ENCODE measurements at places on chromosomes 3 and 15.

GRCh38 chr15:44314512-44314911 is 26.0 kb downstream of the GOLM2 start:
- no peak for DNase-seq

GRCh38 chr3:36381311-36381956 is 1.1 kb downstream of the STAC start:
- no peak for DNase-seq

- DNase-seq, result no peak
Measured at GRCh38 chr3:50617911-50618481, 1.0 kb downstream of the MAPKAPK3 start.

DNA sequence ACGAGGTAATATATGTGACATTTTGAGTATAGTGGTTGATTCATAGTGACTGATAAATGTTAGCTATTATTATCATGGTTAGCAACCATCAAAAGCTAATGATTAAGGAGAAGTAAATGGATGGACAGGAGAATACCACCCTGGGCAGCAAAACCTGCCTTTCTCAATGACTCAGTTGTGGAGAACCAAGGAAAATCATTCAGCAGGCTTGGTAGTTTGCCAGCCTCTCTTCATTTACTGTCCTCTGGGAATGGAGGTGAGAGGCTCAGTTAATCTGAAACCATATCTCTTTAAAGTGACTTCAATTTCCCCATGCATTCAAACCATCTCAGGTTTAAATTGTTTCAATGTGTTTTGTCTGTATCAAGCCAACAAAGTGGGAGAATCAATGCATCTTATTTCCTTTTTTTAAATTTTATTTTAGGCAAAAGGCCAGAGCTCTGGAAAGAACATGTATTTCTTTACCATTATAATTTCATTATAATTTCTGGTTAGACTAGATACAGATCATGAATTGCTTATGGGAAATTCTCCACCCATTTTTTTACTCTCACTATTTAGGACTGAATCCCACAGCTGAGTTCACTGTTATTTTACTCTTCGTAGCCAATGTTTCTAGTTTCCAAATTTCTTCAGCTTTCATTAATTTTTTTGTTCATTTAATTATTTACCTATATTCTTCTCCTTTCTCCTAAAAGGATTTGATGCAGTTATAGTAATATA is 2.7 kb downstream of the TM4SF18 start:
- DNase-seq, result no peak

DNA sequence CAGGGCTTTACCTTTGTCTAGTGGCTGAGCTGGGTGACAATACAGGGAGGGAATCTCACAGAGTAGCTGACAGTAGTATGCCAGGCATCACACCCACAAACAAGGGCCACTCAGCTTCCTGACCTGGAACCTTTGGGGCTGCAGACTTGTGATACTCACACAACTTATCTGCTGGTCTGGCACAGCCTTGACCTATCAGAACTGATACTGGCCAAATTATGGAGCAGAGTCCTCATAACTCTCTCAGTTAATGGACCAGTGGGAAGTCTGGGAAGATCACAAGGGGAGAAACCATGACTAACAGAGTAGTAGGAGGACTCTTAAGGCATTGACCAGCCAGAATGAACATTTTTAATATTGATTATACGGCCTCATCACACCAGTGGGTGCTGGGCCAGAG is 19.4 kb downstream of the MRPL46 start:
- DNase-seq, result no peak

GRCh38 chr15:42591238-42591934 is 16.0 kb downstream of the STARD9 start:
- no peak for DNase-seq

DNA sequence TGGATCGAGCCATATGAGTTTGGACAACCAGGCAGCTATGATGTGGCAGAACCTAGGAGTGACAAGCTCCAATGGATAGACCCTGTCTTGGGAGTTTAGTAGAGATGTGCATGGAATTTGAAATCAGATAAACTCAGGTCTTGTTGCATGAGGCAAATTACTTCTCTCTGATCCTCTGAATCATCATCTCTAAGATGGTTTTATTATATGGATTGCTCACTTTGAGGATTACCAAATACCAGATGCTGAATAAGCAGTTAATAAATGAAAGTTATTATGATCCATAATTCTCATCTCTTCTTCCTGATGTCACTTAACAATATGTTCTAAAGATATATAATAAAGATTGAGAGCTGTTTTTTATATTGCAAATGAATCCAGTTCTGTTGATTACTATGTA is 622.2 kb downstream of the NTRK3 start:
- DNase-seq, result no peak

DNA sequence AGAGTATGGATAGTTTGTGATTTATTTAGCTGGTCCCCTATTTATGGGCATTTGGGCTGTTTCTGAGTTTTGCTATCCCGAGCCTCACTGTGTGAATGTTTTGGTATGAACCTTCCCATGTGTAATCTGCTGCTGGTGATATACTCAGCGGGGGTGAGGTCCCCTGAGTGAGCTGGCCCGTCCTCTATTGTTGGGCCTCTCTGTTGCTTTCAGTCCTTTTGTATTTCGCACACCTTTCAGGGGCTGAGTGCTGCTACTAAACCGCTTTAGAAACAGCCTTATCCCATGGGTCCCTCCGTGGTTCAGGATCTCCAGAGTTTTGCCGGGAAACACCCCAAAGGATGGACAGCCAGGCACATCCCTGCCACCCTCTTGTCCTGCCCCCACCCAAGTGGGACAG is 94.5 kb downstream of the WNT7A start:
- DNase-seq, result no peak

GRCh38 chr3:87044846-87045245 is 53.9 kb upstream of the VGLL3 start:
- no peak for DNase-seq

DNA sequence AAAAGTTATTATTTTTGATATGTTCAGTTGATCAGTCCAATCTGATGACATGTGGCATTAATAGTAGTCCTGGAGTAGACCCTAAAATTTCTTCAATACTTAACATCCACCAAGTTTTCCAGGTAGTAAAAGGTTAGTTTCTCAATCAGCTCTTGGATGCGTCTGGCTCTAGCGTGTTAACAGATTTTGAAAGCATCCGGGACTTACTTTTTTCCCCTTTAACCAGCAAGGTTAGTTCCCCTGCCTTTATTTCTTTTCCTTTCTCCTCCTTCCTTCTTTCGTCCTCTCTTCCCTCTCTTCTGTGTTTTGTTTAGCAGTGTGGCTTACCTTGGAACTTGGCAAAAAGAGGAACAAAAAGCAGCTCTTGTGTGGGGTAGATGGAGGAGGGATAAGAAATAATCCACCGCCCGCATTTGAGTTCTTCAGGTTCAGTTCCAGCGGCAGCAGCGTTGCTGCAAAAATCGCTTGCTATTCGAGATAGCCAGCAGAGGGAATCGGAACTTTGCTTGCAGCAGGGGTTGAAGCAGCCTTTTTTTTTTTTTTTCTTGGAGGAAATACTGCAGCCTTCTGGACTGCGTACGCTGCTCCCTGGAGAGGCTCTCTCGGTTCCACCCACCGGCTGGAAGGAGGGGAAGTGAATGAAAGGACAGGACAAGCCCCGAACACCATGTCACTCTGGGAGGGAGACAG is at the start of gene RBMS3:
Gene RBMS3 (plus strand): TSS at position 668 of the 690 bp plus-strand sequence.
- no peak for DNase-seq

DNA sequence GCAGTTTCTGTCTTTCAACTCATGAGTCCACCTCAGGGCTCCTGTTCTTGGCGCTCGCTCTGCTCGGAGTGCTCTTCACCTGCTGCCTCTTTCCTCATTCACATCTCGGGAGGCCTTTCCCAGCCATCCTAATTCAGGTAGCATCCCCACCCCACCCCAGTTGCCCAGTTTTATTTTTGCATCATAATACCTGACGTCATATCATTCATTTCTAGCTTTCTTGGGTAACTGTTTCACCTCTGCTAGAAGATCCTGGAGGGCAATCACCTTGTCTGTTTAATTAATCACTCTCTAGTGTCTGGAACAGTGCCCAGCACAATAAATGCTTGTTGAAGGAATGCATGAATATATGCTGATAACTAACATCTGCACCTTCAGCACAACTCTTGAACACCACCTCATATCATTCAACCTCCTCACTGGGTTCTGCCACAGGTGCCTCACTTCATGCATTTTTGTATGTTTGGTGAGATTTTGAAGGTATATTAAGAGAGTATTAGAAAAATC is 7.6 kb downstream of the NUSAP1 start:
- DNase-seq, result no peak

DNA sequence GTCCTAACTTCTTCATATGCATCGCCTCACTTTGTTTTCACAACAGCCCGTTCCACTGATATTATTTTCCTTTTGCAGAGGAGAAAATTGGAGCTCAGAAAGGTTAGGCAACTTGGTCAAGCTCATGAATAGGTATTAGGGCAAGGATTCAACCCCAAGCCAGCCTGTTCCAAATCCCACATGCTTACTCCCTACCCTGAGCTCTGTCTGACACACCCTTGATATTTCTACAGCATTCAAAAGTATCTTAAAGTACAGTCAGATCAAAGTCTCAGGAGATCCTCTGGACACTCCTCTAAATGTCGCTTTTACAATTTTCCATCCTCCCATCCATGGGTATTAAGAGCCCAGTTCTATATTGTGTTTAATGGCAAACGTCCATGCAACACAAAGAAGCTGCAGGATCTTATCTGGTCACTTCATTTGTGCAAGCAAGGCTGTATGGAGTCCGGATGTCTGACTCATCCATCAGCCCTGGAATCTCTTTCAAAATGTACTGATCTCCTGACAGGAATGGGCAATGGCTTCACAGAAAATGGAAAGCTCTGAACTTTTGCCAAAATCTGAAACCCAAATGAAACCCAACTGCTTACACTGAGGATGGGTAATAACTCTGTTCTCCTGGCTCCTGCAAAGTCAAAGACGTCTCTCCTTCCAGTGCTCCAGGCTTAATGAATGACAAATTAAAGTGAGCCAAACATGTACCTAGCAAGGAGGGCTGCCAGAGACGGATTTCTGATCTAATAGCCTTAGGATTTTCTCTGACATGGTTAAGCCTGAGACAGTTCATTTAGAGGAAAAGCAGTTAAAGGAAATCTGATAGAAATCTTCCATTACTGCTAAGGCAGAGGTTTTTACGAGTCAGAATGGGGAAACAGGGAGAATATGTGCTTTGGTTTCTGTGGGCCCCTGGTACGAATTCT is 230.9 kb upstream of the RORA start:
- no peak for DNase-seq

DNA sequence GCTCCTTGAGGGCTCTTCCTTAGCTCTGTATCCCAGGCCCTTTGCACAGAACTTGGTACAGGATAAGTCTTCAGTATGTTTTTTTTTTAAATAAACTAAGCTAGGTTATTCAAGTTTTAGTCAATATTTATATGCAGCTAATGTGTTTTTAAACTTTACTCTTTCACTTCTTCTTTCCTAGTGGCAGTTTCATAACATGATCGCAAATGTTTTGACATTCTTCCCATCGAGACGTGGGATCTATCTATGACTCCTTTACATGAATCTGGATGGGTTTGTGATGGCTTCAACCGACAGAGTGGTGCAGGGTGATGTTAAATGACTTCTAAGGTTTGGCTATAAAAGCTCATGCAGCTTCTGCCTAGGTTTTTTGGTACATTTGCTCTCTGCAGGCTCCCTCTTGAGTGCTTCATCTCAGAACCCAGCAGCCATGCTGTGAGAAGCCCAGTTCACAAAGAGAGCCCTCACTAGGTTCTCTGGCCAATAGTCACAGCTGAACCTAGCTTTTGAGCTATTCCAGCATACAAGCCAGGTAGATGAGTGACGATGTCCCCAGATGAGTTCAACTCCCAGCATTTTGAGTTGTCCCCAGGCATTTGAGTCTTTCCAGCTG is 13.5 kb upstream of the MECOM start:
- DNase-seq, result no peak

DNA sequence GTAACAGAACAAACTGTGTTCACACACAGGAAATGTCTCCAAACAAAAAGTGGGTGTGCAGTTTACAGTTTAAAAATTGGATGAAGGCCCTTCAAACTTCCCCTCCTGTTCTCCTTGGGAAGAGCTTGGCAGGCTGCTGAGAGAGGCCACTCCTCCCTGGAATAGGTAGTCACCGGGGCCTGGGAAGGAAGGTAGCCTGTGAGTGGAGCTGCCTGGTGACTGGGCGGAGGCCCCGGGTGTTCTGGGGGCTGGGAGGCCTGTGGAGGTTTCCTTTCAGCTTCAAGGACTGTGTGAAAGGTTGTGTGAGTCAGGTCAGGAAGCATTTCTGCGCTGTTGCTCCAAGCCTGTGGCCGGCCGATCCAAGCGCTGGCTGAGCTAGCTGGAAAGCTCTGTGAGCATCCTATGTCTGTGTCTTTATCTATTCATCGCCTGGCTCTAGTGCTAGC is 14.1 kb downstream of the SLCO3A1 start:
- DNase-seq, result no peak

DNA sequence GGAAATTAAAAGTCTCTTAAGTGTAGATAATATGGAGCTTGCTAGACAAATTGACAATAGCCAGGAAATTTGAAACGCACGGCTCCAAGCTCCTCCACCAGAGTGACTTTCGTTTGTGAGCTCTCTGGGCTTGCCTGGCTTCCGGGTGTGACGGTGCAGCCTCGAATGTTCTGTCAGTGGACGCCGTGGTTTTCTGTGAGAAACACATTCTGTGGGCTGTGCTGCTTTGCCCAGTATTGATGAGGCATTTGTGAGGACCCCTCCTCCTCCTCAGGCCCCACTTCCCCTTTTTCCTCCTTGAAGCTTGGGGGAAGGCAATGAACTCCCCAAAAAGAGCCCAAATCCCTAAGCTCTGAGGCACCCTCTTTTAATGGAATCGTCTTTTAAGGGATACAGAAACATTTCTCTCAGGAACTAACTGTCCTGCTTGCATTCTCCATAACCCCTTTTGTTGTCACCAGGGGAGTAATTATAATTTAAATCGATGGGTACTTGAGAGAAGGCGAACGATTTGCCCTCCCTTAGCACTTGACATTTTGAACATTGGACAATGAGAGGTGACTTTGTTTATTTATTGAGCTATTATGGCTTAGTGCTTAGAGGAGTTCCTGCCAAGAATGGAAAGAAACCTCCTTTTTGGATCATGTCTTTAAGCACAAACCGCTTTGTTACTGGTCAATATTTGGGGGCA is 40.8 kb downstream of the POLR2M start:
- no peak for DNase-seq

DNA sequence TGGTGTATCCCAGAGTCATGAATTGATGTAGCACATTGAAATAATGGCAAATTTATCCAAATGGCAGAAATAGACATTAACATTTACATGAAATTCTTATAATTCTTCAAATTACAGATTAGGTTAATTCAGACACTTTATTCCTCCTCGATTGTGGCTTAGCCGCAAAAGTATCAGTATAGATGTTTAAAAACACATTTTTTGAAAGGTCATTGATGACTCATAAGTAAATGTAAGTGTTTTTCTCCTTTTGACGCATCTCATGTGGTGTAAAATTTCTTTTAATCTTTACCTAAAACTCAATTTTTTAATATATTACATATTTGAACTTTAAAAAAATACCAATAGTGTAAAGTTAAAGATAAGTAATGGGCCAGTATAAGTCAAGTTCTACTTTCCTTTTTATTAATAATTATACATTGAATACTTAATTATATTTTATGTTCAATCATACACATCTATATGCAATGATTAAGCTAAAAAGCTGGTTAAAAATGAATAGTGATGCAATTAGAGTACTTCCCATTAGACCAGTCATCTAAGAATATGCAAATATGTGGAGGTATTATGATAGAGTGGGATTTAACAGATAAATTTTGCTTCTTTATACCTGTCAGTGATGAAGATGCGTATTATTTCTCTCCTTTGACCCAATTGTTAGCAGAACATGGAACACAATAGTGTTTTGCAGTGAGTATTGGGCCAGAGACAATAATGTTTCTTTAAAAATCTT is 678.1 kb upstream of the DPPA4 start:
- no peak for DNase-seq

GRCh38 chr15:32743411-32744140 is 25.8 kb downstream of the GREM1 start:
- no peak for DNase-seq

Measured in activated T-helper 1 cell treated with anti-CD3 and anti-CD28 coated beads, Interleukin-2, amount 50 U/mL, for 16 hours (primary cell).